ENCODE measurements at places on chromosomes 3 and 15.

DNA sequence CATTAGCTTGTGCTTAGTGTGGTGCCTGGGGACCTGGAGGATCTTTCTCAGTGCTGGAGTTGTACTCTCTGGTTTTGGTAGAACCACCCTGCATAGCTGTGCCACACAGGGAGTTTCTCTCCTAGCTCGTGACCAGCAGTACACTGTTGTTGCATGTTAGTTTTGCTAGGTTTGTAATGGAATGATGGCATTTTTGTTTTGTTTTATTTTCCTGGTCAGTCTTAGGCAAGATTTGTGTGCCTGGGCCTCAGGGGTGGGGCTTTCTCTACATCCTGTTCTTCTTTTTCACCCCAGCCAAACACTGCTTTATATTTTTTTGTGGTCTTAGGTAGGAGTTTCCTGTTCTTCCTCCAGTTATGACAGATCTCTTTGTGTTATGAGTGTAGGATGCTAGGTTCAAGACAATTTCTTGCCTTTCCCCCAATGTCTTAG lies 534.5 kb upstream of the KCNMB2 start:
- DNase-seq = peak; percentile 29

DNA sequence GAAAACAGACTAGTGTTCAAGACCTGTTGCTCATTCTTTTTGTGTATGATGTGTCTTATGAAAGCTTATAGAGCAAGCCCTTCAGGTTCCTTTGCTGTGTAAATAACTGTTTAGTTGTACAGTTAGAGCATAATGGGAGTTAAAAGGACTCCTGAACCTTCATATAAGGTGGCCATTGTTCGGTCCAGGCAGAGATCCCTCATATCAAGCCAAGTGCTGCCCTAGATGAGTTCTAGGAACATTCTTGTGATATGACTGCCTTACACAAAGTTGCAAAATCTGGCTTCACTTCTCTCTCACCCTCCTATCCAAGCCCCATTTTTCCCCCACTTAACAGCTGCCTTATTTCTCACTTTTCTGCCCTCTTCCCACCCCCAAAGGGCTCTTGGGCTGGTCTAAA lies 26.9 kb downstream of the GYG1 start:
- no peak for DNase-seq

- DNase-seq = no peak
These were observed 465.1 kb downstream of the FOXP1 start for GRCh38 chr3:71118436-71118835.

- no peak for DNase-seq
These were observed 28.4 kb upstream of the MEF2A start for GRCh38 chr15:99537344-99537743.

- DNase-seq = no peak
These were observed 598.3 kb upstream of the ZNF385D start for GRCh38 chr3:22349215-22349851.

DNA sequence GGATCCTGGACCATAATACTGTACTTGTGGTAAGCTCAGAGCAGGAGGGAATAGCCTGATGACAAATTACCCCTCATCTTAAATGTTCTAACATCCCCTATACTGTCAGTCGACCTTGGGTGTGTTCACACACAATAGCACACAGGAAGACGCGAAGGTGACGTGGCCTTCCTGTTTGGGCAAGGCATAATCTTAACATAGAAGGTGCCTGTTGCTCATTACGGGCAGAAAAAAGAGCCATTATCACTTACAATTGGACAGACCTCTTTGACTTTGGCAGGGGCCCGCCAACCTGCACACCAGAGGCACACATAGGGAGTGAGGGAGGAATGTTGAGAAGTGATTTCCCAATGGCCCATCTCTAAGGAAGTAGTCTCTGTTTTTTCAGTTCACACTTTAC lies 144.2 kb downstream of the ANO10 start:
- peak; percentile 6 for DNase-seq

DNA sequence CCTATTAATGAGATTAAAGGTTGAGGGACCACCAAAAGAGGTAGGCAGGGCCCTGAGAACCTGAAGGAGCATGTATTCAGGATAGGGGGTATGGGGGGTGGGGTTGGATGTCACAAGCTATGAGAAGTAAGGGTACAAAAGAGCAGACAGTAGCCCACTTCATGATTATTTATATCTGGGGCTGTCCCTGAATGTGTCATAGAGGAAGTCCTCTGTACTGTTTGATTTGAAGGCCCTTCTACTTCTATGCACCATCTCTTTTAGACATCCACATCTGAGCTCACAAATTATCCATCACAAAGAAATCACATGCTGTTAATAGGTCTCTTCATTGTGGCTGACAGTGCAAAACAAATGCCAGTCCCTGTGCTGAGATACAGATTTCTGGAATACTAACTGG lies 68.6 kb downstream of the FHIT start:
- no peak for DNase-seq

Data from activated naive CD4-positive, alpha-beta T cell treated with anti-CD3 and anti-CD28 coated beads, Interleukin-2, amount 50 U/mL, for 72 hours (primary cell).